ENCODE measurements at places on chromosomes 5 and 9. TPM values are rescaled to one million over a fixed set of nuclear protein-coding genes. Genes with fewer than 3 reads are reported as not detected.

- no peaks in the 10 kb centered on the region for H3K27me3 ChIP-seq
- no peaks in the 10 kb centered on the region for H3K4me1 ChIP-seq
- peak; percentile 25 for DNase-seq
- no peaks in the 10 kb centered on the region for H3K36me3 ChIP-seq
- H3K27ac ChIP-seq = no peak overlapping the region
- H3K4me3 ChIP-seq = no peak overlapping the region
Measured at GRCh38 chr5:152560512-152561137, 155.5 kb upstream of the NMUR2 start.

- no peak overlapping the region for H3K27ac ChIP-seq
- H3K4me1 ChIP-seq = no peaks in the 10 kb centered on the region
- peaks cover 4% of the 10 kb centered on the region for H3K27me3 ChIP-seq
- no peak for DNase-seq
Measured at GRCh38 chr9:90774071-90774470, 27.5 kb upstream of the SYK start.

Gene IGFBPL1
- not detected for total RNA-seq

Gene ZNF474
- not detected for total RNA-seq

GRCh38 chr9:136854113-136854841 lies 2.1 kb downstream of the MAMDC4 start:
- peaks cover under 1% of the 10 kb centered on the region for H3K27me3 ChIP-seq
- H3K4me3 ChIP-seq = no peak overlapping the region
- no peak for DNase-seq
- peaks cover 5% of the 10 kb centered on the region for H3K4me1 ChIP-seq

Gene CCL28
- 11.9 TPM for total RNA-seq

- no peak for DNase-seq
- no peak overlapping the region for H3K27ac ChIP-seq
- no peaks in the 10 kb centered on the region for H3K36me3 ChIP-seq
Measured at GRCh38 chr5:139975306-139975705, 67.8 kb downstream of the NRG2 start.

DNA sequence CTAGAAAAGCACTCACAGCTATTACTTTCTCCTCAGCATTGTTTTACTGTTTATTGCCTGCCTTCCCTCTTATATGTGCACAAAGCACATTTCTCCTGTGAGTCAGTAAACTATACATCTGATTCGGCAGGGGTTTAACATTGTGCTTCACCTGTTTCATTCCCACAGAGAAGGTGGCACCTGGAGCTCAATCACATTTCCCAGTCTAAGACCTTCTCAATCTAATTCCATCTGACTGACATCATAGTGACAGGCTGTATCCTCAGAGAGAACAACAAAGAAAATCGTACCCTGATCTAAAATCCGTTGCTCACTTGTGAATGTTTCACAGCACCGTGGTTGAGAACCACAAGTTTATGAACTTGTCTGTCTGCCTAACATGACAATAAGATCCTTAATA lies 92.4 kb upstream of the CAST start:
- H3K36me3 ChIP-seq = no peaks in the 10 kb centered on the region
- no peak overlapping the region for H3K4me3 ChIP-seq
- no peak overlapping the region for H3K27ac ChIP-seq
- peaks cover 3% of the 10 kb centered on the region for H3K27me3 ChIP-seq

DNA sequence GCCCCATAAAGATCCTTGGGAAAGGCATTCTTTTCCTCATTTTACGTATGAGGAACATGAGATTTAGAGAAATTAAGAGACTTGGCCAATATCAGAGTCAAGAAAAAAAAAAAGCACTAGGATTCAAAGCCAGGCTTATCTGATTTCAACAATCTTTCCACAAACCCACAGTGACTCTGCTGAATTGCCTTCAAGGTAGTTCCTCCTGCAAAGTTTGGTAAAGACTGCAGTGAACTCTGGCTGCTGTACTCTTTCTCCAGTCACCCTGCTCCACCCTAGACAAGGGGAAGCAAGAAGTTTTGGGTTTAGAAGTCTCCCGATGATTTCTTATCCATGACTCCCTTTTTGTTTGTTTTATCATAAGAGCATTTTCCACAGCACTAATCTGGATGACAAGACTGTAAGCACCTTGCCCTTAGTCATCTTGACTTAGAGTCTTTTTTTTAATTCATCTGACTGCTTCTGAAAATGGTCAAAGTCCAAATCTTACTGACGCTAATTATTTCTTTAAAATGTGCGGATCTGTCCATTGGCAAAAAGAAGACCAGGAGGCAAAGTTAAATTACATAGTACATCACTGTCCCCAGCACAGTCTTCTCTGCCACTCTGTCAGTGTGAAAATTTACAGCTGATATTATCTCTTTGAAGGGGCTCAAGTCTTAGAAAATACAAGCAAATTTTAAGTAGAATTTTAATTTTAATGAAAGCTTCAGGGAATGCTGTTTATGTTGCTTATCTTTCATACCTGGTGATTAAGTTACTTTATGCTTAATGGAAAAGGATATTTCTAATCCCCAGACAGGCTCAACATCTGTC lies 180.1 kb downstream of the TTLL11 start:
- H3K4me1 ChIP-seq = no peaks in the 10 kb centered on the region
- H3K27me3 ChIP-seq = no peaks in the 10 kb centered on the region
- H3K36me3 ChIP-seq = no peaks in the 10 kb centered on the region
- H3K27ac ChIP-seq = no peak overlapping the region
- no peak for DNase-seq

Gene TMEM245
- 32.7 TPM for total RNA-seq

DNA sequence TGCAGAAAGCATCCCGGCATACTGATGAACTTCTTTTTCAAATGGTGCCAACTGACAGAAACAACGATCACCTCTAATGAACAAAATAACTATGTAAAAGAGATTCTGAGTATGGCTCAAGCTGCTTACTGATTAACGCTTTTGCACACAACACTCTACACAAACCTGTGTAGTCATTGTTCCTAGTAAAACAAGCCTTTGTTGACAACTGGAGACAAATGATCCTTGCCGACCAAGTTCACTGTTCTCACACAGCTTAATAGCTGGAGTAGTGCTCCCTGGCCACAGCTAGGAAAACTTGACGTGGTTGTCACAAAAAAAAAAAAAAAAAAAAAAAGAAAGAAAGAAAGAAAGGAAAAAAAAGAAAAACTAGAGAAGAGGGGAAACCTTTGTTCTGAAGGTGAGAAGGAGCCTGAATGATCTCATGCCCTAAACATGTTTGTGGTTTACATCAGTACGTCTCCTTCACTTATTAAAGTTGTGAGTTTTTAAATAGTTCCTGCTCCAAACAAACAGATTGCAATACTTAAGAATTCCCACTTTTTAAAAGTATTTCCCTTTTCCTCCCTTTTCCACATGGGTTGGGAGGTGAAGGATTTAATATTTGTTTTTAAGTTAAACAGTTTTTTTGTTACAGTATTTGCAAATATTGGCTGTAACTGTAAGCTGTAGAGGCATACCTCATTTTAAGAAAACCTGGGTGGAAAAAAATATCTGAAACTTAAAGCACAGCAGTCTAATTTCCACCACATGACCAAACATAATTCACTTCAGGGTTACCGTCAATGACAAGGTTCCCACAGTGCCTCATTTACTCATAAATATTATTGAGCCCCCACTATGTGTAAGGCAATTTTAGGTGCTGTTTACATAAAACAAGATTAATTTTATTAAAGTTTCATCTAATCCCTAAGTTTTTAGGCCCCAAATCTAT lies 63.7 kb downstream of the GLIS3 start:
- H3K27ac ChIP-seq = peak overlapping the region; percentile 72
- DNase-seq = no peak
- peaks cover 37% of the 10 kb centered on the region for H3K4me1 ChIP-seq
- H3K27me3 ChIP-seq = no peaks in the 10 kb centered on the region

Gene RETREG1
- total RNA-seq = 25.1 TPM

- no peaks in the 10 kb centered on the region for H3K4me1 ChIP-seq
- H3K36me3 ChIP-seq = no peaks in the 10 kb centered on the region
- no peak for DNase-seq
- H3K27ac ChIP-seq = no peak overlapping the region
- H3K4me3 ChIP-seq = no peak overlapping the region
Measured at GRCh38 chr5:97658116-97658900, 475.3 kb upstream of the RIOK2 start.

DNA sequence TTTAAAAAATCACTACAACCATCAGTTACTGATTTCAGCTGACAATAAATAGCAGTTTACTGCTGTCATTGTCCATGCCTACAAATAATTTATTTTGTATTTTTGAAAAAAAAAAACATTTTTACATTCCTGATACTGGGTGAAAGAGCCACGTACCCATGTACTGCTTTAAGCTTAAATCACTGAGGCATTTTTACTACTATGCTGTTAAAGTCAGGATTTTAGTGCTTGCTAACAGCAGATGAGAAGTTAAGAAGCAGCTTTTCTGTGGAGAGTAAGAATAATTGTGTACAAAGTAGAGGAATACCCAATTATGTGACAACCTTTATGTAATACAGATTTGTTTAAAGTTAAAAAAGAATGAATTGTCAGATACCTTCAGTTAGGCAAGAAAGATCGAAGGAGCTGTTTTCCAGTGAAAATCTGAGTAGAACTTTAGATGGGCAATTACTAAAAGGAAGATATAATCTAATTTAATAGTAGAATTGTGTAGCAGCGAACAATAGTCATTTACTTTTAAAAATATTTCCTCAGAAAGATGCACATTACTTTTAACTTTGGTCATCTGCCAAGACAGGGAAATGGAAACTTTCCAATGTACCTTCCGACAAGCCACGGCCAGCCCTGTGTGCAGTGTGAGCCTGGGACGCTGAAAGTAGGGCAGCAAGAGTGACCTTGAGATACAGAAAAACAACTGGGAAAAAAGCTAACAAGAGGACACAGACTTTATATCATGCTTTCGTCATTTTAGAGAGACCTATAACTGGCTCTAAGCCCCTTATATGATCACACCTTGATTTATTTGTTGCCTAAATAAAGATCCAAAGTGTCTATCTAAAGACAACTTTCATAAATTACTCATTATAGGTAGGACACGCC lies 39.9 kb downstream of the RHOBTB3 start:
- H3K27ac ChIP-seq = no peak overlapping the region
- H3K4me1 ChIP-seq = no peaks in the 10 kb centered on the region
- no peaks in the 10 kb centered on the region for H3K27me3 ChIP-seq
- no peaks in the 10 kb centered on the region for H3K36me3 ChIP-seq

DNA sequence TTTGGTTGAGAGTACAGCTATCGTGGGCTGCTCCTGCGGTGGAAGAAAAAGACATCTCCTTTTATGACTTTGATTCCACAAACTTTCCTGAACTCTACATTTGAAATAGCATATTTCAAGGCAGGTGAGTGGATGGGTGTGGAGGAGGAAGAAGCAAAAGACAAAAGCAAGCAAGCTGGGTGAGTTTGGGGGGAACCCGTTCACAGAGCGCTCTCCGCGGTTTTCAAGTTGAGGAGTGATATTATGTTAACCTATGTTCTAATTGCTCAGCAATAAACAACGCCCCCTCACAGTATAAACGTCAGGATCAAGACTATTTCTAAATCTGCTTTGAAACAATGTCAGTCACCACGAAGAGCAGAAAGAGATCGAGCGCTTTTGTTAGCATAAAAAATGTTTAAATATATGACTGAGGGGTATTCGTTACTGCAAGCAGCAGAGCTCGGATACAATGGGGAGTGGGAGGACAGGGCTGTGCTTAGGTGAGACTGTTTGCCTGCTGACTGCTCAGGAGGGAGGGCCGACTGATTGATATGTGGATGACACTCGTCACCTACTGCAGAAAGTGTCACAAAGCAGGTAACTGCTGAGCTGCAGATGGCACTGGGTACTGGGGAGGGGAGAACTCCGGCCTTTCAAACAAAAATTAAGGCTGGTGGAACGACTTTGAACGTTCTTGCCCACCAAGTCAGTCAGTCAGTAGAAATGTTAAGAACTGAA lies 236.5 kb downstream of the DRD1 start:
- no peaks in the 10 kb centered on the region for H3K36me3 ChIP-seq
- H3K27ac ChIP-seq = no peak overlapping the region
- no peak for DNase-seq
- no peak overlapping the region for H3K4me3 ChIP-seq

DNA sequence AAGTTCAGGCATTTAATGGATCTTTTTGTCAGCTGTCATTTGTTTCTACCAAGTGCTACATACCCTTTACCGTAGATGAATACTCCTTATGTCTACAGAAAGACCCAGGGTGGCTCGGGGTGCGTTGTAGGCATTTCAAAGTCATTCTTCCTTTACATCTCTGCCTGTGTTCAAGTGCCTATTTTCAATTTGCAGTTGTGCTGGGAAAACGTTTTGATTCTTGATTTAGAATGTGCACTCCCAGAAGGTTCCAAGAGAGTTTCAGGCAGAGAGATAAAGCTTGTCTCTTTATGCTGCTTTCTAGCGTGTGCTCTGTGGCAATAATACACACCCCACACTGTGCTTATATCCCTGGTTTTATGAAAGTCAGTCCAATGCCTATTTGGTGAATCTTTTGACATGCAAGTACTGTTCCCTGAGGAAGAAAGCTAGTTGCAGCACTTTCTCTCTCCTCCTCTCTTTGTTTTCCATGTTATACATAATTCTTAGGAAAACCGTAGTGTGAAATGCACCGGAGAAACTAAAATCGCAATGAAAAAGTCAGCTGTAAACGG lies 828.1 kb upstream of the ZNF608 start:
- H3K27me3 ChIP-seq = no peaks in the 10 kb centered on the region
- no peak overlapping the region for H3K27ac ChIP-seq
- no peaks in the 10 kb centered on the region for H3K4me1 ChIP-seq
- no peak for DNase-seq

- DNase-seq = no peak
- no peak overlapping the region for H3K27ac ChIP-seq
- H3K4me1 ChIP-seq = no peaks in the 10 kb centered on the region
- H3K4me3 ChIP-seq = no peak overlapping the region
Measured at GRCh38 chr5:103867857-103868598, 305.4 kb upstream of the NUDT12 start.

Gene RASEF
- not detected for total RNA-seq

Gene SIMC1
- 24.8 TPM for total RNA-seq

Gene FAM81B
- not detected for total RNA-seq

DNA sequence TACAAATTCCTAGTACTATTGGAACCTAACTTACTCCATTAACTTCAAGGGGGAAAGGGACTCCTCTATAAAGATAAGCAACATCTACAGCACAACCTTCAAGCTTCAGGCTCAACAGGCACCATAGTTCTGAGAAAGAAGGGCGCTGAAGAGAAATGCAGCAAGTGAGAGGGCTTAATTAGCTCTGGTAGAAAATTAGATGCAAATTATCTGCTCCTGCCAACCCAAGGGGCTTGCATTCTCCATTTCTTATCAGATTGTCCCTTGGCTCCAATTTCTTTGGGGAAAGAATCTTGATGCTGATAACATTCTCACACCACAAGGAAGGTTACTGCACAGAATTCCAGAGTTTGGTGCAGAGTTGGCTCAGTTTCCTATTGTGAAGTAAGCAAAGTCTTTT lies 214.6 kb downstream of the GABRG2 start:
- H3K36me3 ChIP-seq = no peaks in the 10 kb centered on the region
- DNase-seq = no peak
- no peak overlapping the region for H3K4me3 ChIP-seq
- H3K27ac ChIP-seq = no peak overlapping the region
- no peaks in the 10 kb centered on the region for H3K4me1 ChIP-seq

Gene FOXD4L4
- total RNA-seq = not detected

DNA sequence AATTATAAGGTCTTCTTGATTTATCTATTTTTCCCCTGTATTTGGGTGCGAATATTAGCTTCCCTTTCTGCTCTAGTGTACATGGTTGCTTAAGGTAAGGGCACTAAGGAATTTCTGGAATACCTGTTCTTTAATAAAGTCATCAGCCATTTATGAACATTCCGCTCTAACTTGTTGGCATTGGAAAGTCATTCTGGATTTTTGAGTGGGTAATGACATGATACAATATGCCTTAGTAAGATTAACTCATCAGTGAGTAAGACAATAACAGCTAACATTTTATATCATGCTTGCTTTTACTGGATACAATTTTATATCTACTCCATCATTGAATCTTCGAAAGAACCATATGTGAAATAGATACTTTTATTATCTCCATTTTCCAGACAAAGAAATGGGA lies 196.1 kb downstream of the ARRDC3 start:
- H3K27ac ChIP-seq = no peak overlapping the region
- H3K27me3 ChIP-seq = peaks cover 22% of the 10 kb centered on the region
- peaks cover 4% of the 10 kb centered on the region for H3K36me3 ChIP-seq
- H3K4me1 ChIP-seq = peaks cover 18% of the 10 kb centered on the region

Data from activated naive CD8-positive, alpha-beta T cell treated with anti-CD3 and anti-CD28 coated beads for 36 hours (primary cell).